ENCODE measurements at places on chromosomes 5 and 9. TPM values are rescaled to one million over a fixed set of nuclear protein-coding genes. Genes with fewer than 3 reads are reported as not detected.

SHOC1 gene
- not detected for total RNA-seq

NUTM2G gene
- not detected for total RNA-seq

NR2F1-AS1 gene
- total RNA-seq: 11.3 TPM

SLC22A4 gene
- total RNA-seq: 14.8 TPM

OBP2B gene
- not detected for total RNA-seq

PPP1R26 gene
- 8.9 TPM for total RNA-seq

GRCh38 chr5:109567374-109568044 is 122.2 kb upstream of the MAN2A1 start:
- no peak overlapping the region for H3K27ac ChIP-seq
- no peak overlapping the region for H3K4me3 ChIP-seq
- no peaks in the 10 kb centered on the region for H3K4me1 ChIP-seq
- peaks cover 3% of the 10 kb centered on the region for H3K27me3 ChIP-seq

DNA sequence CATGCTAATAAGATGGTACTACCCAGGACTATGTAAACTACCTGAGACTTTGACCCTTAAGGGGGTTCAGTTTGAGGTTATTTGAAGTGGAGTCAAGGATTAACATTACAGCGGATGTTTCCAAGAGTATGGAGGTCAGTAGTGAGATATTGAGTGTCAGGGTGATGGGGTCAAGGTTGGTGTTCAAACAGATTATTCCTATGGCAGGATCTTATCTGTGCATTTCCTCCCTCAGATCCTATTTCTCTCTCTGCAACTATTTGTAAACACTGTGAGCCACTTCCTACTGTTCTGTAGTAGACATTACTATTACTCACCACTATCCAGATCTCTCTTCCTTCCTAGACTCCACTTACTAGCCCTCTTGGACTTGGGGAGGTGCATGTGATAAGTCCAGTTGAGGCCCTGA is 54.0 kb upstream of the STOM start:
- no peaks in the 10 kb centered on the region for H3K27me3 ChIP-seq
- DNase-seq: no peak
- H3K36me3 ChIP-seq: no peaks in the 10 kb centered on the region
- H3K4me3 ChIP-seq: no peak overlapping the region
- no peak overlapping the region for H3K27ac ChIP-seq
- no peaks in the 10 kb centered on the region for H3K4me1 ChIP-seq

DNA sequence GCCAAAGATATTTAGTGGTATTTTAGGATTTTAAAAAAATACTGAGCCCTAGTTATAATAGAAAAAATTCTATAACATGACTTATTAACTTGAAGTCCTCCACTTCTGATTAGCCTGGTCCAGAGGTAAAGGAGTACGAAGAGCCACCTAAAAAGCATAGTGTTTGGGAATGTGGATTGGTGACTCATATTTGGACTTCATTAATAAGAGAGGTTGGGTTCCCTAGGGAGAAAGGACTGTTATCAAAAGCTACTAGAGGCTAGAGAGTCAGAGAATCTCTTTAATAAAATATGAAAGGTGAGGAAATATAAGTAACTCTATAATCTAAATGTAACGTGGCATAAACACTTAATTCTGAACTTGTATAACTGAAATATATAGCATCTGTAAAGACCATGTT is 180.7 kb upstream of the TARS1 start:
- no peak overlapping the region for H3K27ac ChIP-seq
- DNase-seq: no peak
- no peaks in the 10 kb centered on the region for H3K27me3 ChIP-seq
- no peak overlapping the region for H3K4me3 ChIP-seq
- no peaks in the 10 kb centered on the region for H3K36me3 ChIP-seq

Measured in spleen (tissue), 13 donors.